ENCODE measurements at places on chromosomes 7 and 10.
A peak's percentile ranks its signal among the peaks of the same experiment; 100 is the strongest.

- DNase-seq: no peak
Observed at GRCh38 chr10:99673492-99673891, 14.2 kb downstream of the ENTPD7 start.

DNA sequence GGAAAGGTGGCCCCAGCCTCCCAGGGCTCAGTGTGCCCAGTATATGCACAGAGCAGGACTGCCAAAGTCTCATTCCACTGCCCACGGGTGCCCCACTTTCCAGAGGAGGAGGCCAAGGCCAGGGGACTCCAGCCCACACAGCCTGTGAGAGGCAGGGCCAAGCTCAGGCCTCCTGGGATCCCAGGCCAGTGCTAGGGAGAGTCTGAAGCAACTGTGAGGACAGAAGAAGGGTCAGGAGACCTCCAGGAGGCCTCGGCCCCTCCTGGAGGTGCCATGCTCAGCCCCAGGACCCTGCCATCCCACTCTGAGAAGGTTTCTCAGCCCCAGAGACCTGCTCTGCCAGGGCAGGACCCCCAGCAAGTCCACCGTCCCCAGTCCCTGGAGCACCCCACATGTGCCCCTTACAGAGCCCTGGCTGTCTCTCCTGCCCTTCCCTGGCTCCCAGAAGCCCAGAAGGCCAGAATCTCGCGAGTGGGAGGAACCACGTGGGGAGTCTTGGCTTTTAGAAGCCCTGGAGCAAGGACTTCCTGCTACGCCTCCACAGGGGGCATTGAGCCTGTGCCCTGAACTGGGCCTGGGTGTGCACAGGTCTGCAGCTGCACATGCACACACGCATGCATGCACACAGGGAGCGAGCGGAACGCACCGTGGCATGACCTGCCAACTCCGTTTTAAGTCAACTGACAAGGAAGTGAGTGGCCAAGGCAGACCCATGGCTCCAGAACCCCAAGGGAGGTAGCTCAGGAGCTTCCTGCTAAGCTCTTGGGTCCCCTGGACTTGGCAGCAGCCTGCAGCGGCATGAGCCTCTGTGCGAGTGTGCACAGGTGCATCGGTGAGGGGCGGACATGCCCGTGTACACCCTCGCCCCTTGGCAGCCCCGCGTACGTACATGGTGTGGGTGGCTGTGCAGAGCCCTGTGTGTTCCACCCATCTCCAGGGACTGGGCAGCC lies 33.6 kb downstream of the ZCCHC24 start:
- DNase-seq: no peak

- DNase-seq: no peak
Observed at GRCh38 chr10:10828623-10829022, 189.0 kb upstream of the CELF2 start.

- DNase-seq: peak; percentile 36
Observed at GRCh38 chr7:6640246-6640721, 3.2 kb downstream of the ZNF316 start.

DNA sequence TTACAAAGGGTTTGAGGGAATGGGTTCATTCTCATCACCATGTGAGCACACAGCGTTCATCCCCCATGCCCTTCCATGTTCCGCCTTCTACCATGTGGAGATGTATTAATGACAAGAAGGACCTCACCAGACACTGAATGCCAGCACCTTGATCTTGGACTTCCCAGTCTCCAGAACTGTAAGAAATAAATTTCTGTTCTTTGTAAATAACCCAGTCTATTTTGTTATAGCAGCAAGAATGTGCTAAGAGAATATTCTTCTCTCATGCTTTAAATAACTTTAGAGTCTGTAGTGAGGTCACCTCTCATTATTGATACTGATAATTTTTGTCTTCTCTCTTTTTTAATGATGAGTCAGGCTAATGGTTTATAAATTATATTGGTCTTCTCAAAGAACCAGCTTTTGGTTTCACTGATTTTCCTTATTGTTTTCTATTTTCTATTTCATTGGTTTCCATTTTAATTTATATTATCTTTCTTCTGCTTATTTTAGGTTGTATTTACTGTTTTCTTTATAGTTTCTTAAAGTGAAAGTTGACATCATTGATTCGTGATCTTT lies 3.1 kb upstream of the PDIA4 start:
- DNase-seq: no peak

All from fibroblast of the conjunctiva (primary cell).